HepG2 (cell line): ENCODE measurements at places on chromosomes 6 and 20.

GRCh38 chr6:154974485-154975149 lies 20.5 kb upstream of the TIAM2 start:
- no peak for DNase-seq

DNA sequence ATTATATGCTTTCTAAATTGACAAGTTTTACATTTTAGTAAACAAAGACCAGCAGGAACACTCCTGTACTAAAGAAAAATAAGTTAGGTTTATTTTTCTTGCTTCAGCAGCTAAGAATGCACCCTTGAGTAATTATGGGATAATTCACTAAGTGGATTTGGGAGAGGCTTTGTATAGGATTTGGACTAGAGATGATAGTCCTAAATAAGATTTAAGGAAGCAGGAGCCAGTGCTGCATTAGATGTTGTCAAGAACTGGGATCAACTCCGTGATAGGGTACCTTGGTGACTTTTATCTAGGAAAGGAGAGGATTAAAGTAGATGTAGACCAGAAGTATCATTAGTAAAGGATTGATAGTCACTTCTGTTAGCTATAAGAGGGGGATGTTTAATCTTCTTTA lies 4.1 kb upstream of the C6orf141 start:
- DNase-seq = no peak

DNA sequence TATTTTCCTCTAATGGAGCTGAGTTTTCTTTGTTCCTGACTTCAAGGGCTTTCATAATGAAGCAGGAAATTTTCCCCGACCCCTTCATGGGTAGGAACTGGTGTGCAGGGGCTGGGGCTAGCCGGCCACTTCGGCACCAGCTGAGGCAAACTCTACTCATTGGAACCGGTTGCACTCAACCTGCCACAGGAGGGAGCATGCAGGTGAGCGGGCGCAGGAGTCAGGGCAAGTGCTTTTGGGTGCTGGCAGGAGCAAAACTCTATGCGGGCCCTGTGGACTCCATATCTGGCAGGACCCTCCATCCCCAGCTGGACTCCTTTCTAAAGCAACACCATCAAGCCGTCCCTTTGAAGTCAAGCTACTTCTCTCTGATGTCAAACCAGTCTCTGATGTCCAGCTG lies 244.2 kb downstream of the EPM2A start:
- DNase-seq = no peak

- peak; percentile 21 for DNase-seq
These were observed 63.9 kb downstream of the FHL5 start for GRCh38 chr6:96626759-96627364.

DNA sequence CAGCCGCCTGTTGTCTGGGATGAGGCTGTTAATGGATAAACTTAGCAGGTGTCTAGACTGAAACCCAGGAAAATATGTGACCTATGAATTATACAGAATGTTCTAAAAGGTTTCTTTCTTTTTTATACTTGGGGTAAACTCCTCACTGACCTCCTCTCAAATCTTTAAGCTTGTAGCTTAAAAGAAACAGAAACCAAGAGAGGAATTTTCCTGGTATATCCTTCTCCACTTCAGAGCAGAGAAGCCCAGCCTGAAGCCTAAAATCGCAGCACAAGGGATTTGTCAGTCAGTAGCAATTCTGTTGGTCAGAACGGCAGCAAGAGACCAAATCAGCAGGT lies 99.4 kb upstream of the RIPOR2 start:
- no peak for DNase-seq

- peak; percentile 34 for DNase-seq
These were observed 11.9 kb downstream of the OR12D1 start for GRCh38 chr6:29426654-29427053.

DNA sequence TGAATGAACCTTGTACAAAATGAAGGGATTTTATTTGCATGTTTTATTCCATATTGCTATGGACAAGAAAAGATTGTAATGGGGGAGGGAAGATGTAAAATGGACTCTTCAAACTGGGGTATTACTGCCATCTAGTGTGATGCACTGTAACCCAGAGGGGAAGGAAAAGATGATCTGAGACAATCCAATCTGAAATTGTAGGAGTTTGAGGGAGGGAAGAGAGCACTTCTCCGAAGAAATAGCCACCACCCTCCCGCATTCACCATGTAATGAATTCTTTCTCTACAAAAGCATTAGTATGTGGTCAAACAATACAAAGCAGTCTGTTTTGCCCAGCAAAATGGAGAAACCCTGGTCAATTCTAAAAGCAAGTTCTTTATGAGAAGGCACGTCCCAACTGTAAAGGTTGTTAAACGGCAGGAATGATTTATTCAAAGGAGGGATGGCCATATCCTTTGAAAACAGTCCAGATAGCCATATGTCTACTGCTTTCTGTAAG lies 679.5 kb upstream of the NRSN1 start:
- no peak for DNase-seq

- DNase-seq = no peak
These were observed 24.5 kb downstream of the HLA-F start for GRCh38 chr6:29747688-29748250.

- DNase-seq = peak; percentile 46
These were observed 1066.8 kb upstream of the CITED2 start for GRCh38 chr6:140441256-140441655.

DNA sequence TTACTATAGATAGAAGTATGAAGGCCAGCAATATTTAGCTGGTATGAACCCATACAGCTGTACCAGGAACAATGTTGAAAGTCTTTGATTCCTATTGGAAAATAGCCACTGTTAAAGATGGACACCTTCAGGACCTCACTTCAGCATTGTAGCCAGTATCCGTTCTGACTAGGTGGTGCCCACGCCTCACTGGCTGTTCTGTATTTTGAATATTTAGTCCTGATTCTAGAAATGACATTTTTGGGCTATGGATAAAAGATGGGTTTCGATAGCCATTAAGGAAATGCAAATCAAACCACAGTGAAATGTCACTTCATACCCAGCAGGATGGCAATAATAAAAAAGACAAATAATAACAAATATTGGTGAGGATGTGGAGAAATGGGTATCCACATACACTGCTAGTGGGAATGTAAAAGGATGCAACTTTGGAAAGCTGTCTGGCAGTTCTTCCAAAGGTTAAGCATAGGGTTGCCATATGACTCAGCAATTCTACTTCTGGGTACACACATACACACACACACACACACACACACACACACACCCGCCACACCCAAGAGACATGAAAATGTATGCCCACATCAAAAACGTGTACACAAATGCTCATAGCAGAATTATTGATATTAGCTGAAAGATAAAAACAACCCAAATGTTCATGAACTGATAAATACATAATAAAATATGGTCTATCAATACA lies 56.8 kb downstream of the UTRN start:
- peak; percentile 63 for DNase-seq

- DNase-seq = no peak
These were observed 78.9 kb downstream of the FAM50B start for GRCh38 chr6:3928111-3928510.

- DNase-seq = no peak
These were observed 138.7 kb upstream of the MYLIP start for GRCh38 chr6:15990179-15990578.

GRCh38 chr6:53692172-53692571 lies 26.6 kb upstream of the KLHL31 start:
- no peak for DNase-seq

DNA sequence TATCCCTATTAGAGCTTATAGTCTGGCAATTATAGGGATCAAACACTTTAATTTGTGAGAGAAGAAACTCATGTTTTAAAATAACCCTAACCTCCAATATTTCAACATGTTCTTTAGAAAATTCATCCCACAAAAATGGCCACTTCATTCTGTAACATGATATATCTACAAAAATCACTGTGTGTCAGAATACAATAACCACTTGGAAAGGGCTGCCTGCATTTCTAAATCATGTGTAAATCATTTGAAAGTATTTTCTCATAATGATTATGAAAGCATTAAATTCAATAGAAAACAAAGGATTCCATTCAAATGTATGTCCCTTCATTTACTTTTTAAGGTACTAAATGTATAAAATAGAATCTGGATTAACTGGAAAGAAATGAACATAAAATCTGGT lies 101.4 kb upstream of the NHSL1 start:
- no peak for DNase-seq

DNA sequence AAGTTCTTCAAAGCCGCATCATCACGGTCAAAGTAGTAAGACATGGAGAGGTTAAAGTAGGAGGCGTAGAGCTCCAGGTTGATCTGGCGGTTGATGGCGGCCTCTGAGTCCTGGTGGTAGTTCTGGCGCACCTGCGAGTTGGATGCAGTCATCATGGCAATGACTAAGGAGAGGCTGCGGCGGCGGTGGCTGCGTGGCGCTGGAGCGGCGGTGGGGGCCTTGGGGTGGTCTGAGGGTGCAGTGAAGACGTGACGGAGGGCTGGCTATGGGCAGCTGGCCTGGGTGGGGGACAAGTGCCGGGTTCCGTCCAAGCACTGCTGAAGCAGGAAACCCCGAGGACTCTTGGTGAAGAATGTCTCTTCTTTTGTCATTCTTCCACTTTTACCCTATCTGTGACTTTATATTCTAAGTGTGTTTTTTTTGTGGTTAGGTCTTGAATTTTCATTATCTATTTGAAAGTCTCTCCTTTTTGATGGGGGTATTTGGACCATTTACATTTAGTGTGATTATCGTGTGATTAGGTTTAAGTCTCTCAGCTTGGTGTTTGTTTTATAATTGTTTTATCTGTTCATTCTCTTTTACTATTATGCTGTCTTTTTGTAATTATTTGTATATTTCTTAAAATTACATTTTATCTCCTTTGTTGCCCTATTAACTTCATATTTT lies 94.6 kb downstream of the TFAP2B start:
- no peak for DNase-seq

- DNase-seq = no peak
These were observed 516.4 kb upstream of the ARID1B start for GRCh38 chr6:156260815-156261214.

DNA sequence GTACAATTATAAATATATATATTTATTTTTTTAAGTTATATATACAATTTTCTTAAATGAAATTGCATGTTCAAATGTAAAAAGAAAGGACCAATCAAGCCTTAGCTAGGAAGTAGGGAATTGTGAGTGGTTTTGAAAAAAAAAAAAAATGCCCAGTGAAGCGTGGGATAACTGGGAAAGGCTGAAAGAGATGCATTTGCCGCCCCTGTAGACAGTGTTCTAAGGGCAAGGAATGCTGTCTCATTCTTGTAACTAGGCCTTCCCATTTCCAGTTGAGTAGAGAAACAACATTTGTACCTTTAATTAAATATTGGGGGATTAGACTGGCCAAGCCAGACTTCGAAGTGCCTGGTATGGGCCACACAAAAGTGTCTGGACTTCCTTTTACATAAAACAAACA lies 430.1 kb upstream of the SLC35B3 start:
- DNase-seq = no peak

DNA sequence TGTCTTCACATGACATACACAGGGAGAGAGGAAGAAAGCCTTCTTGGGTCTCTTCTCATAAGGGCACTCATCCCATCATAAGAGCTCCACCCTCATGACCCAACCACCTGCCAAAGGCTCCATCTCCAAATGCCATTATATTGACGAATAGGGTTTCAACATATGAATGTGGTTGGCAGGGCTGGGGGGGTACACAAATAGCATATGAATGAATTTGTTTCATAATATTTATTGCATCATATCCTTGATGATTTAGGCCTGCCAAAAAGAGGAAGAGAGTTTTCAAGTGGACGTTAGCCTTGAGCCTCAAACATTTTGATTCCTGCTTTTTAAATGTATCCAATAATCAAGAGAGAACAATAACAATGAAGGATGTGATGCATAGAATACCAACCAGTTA lies 26.2 kb upstream of the OPRM1 start:
- DNase-seq = no peak

DNA sequence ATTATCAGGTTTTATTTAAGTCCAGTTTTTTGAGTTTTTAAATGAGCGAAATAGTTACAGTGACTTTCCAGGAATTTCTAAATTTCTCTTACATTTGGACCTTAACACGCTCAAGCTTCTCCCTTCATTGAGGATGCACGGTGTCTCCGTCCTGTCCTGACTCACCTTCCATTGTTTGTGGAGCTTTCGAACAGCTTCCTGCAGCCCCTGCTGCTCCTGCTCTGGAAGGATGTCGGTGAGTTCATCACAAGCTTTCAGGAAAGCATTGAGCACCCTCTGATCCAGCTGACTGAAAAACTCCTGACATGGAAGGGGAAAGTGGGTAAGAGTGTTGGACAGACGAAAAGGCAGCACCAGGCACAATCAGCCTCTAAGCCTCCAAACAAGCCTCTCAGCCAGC lies 183.7 kb downstream of the SYNE1 start:
- no peak for DNase-seq

- DNase-seq = no peak
These were observed 27.3 kb upstream of the TCP11 start for GRCh38 chr6:35168461-35168861.

- no peak for DNase-seq
These were observed 42.7 kb downstream of the SEL1L2 start for GRCh38 chr20:13947719-13948118.

GRCh38 chr20:18904624-18905023 lies 91.0 kb downstream of the SCP2D1 start:
- DNase-seq = no peak

DNA sequence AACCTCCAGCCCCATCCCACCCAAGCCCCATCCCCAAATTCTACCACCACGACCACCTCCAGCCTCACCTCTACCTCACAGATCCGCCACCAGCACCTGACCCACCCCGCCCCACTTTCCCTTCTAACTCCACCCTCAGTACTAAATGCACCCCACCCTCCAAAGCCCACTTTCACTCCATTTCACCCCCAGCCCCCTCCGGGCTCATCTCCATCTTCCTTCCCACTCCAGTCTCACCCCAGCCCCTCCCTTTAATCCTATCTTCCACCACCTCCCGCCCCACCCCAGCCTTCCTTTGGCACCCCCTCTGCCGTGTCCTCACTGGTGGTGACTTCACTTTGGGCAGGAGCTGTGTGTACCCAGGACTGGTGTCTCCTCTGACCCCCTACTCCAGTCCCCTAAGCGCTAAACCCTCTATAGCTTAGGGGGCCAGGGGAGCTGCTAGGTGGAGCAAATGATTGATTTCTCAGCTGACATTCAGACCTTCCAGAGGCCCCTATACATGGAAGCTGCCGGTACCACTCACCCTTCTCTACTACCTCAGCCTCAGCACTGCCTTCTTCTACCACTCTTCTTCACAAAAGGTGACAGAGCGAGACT lies 2.8 kb upstream of the NSFL1C start:
- no peak for DNase-seq

DNA sequence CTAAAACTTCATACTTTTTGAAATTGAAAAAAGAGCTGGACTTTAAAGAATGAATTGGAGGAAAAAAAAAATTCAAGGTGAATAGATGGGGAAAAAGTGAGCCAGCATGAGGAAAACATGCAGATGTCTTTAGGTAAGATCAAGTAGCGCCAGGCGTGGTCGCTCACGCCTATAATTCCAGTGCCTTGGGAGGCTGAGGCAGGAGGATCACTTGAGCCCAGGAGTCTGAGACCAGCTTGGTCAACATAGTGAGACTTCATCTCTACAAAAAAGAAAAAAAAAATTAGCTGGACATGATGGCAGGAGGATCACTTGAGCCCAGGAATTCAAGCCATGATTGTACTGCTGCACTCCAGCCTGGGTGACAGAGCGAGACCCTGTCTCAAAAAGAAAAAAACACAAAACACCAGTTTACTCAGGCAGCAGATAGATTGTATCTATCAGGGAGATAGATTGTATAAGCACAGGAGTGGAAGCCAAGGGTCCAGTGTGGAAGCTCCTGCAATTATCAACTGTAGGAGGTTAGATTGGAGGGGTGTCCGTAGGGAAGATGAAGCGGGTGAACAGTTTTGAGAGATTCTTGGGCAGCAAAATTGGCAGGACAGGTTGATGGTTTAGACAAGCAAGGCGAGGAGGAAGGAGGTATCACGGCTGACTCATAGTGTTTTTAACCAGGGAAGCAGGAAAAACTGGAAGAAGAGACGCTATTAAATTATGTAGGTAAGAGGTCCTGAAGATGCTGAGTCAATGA lies 97.6 kb upstream of the ZNF217 start:
- no peak for DNase-seq
